ENCODE measurements at places on chromosomes 16 and 17. TPM values are rescaled to one million over a fixed set of nuclear protein-coding genes. Genes with fewer than 3 reads are reported as not detected.

The SYT17 gene
- not detected for total RNA-seq

The JUP gene
- 177 TPM for total RNA-seq

The FZD2 gene
- total RNA-seq: 3.5 TPM

The AANAT gene
- total RNA-seq: not detected

The KDM6B gene
- 22.9 TPM for total RNA-seq

The SLC4A1 gene
- total RNA-seq: 0.84 TPM

The CLEC19A gene
- not detected for total RNA-seq

The GRB7 gene
- total RNA-seq: 6.0 TPM

The PABPN1L gene
- total RNA-seq: 0.29 TPM

The ADPRM gene
- total RNA-seq: 5.3 TPM

The SLC13A2 gene
- total RNA-seq: 0.13 TPM

GRCh38 chr16:47045023-47045422 is 71.5 kb upstream of the DNAJA2 start:
- no peak overlapping the region for H3K4me3 ChIP-seq
- H3K36me3 ChIP-seq: no peaks in the 10 kb centered on the region
- H3K27me3 ChIP-seq: peaks cover 42% of the 10 kb centered on the region
- H3K27ac ChIP-seq: no peak overlapping the region
- no peaks in the 10 kb centered on the region for H3K4me1 ChIP-seq

DNA sequence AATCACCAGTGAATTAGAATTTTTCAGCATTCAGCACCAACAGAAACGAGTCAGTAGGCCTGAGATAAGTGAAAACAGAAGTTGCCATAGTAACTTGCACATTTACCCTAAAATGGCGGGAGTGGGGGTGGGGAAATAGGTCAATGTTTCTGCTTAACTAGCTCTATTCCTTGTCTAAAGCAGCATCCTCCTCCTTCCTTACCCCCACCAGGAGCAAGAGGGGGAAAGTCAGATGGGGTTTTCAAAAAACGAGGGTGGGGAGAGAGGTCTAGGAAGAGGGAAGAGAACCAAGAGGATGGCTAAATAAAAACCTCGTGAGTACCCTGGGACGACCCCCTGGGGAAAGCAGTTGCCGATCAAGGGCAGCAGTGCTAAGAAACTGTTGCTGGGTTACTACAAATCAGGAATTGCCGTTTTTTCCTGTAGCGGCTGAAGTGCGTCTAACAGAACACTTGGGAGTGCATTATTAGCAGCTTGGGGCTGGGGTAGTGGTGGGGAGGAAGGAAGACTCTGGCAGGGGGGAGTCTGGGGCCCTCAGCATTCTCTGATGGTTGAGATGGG is 34.4 kb upstream of the MNT start:
- no peak for DNase-seq
- H3K36me3 ChIP-seq: peaks cover 67% of the 10 kb centered on the region
- H3K4me3 ChIP-seq: no peak overlapping the region
- H3K27me3 ChIP-seq: no peaks in the 10 kb centered on the region
- no peaks in the 10 kb centered on the region for H3K4me1 ChIP-seq

DNA sequence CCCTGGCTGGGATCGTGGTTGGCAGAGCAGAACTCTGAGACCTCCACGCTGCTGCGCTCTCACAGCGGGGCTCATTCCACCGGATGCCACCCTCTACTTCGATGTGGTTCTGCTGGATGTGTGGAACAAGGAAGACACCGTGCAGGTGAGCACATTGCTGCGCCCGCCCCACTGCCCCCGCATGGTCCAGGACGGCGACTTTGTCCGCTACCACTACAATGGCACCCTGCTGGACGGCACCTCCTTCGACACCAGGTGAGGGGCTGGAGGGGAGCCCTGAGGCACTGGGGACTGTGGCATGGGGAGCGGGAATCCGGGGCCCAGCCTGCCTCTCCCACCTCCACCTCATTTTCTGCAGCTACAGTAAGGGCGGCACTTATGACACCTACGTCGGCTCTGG is 5.2 kb downstream of the FKBP10 start:
- no peak for DNase-seq
- no peak overlapping the region for H3K4me3 ChIP-seq
- H3K27me3 ChIP-seq: no peaks in the 10 kb centered on the region
- H3K36me3 ChIP-seq: no peaks in the 10 kb centered on the region

- H3K27me3 ChIP-seq: no peaks in the 10 kb centered on the region
- H3K27ac ChIP-seq: no peak overlapping the region
- no peaks in the 10 kb centered on the region for H3K36me3 ChIP-seq
These were observed 316.4 kb upstream of the MYOCD start for GRCh38 chr17:12349297-12349696.

DNA sequence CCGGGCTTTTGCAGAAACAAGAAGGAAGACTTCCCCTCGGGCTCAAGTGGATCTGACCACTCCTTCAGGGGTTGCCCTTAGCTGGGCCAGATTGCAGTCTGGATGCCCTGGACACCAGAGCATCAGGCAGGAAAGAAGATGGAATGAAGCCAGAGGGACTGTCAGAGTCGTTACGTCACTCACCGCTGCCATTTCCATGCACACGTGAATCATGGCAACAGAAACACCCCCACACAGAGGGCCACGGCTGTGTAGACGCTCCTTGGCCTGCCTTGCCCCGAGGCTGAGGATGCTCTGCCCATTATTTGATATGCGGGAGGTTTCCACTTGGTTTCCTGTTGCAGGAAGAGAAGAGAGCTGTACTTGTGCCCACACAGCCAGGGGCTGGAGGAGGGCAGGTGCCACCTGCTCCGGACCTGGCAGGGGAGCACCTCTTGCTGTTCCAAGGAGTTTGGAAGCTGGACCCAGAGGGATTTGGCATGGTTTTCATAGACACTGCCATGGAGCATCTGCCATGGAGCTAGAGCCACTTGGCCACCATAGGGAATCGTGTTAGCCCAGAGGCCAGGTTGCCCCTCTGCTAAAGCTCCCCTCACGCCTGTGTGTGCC is 29.4 kb downstream of the RBFOX3 start:
- H3K27me3 ChIP-seq: no peaks in the 10 kb centered on the region
- H3K4me1 ChIP-seq: no peaks in the 10 kb centered on the region
- H3K36me3 ChIP-seq: no peaks in the 10 kb centered on the region
- no peak for DNase-seq
- no peak overlapping the region for H3K27ac ChIP-seq

- DNase-seq: peak; percentile 69
- peaks cover 37% of the 10 kb centered on the region for H3K36me3 ChIP-seq
- H3K27me3 ChIP-seq: no peaks in the 10 kb centered on the region
- peak overlapping the region; percentile 71 for H3K27ac ChIP-seq
These were observed 542 bp downstream of the CBX4 start for GRCh38 chr17:79838522-79839274.

- no peaks in the 10 kb centered on the region for H3K36me3 ChIP-seq
- no peak overlapping the region for H3K27ac ChIP-seq
- H3K4me3 ChIP-seq: no peak overlapping the region
These were observed 10.2 kb downstream of the CYTH1 start for GRCh38 chr17:78771758-78772382.

DNA sequence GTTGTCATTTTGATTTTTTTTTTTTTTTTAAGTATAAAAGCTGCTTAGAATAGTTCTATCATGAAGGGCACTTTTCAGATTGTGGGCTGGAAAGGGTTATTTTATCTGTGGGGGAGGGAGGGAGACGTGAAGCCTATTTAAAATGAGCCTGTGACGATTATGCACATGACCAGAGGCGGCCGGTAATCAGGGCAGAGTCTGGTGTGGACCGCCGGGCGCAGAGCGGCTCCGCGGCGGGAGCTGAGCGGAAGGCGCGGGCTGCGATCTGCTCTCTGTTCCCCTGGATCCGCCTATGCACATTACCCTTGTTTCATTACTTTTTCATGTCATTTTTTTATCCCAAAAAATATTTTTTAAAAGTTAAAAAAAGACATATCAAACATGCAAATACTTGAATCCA is 23.5 kb downstream of the TMC6 start:
- H3K36me3 ChIP-seq: peaks cover 39% of the 10 kb centered on the region
- no peak overlapping the region for H3K27ac ChIP-seq
- no peak for DNase-seq

- no peak overlapping the region for H3K4me3 ChIP-seq
- peaks cover 18% of the 10 kb centered on the region for H3K27me3 ChIP-seq
- H3K4me1 ChIP-seq: no peaks in the 10 kb centered on the region
- no peaks in the 10 kb centered on the region for H3K36me3 ChIP-seq
- no peak for DNase-seq
- no peak overlapping the region for H3K27ac ChIP-seq
These were observed 180.2 kb downstream of the CCT6B start for GRCh38 chr17:34781071-34781470.

- H3K4me1 ChIP-seq: no peaks in the 10 kb centered on the region
- no peaks in the 10 kb centered on the region for H3K27me3 ChIP-seq
- H3K27ac ChIP-seq: no peak overlapping the region
- peaks cover 81% of the 10 kb centered on the region for H3K36me3 ChIP-seq
- no peak overlapping the region for H3K4me3 ChIP-seq
- DNase-seq: no peak
These were observed 56.6 kb downstream of the ESRP2 start for GRCh38 chr16:68179196-68179795.

GRCh38 chr17:67520252-67520906 is 143.3 kb downstream of the PITPNC1 start:
- no peak overlapping the region for H3K27ac ChIP-seq
- DNase-seq: no peak
- H3K4me1 ChIP-seq: no peaks in the 10 kb centered on the region
- H3K27me3 ChIP-seq: peaks cover 22% of the 10 kb centered on the region

DNA sequence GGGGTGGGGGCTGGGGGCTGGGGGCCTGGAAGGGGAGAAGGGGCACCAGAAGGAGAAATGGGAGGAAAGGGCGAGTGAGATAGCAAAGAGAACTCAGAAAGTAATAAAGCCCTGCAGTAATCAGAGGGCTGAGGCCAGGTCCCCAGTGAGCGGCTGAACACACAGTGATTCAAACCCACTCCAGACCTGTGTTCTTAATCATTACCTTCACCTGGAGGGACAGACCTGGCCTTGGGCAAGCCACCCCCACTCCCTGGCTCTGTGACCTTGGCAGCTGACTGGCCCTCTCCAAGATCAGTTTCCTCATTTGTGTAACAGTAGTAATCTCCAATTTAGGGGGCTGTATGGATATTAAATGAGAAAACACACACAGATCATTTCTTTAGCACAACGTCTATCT is 150.4 kb downstream of the WWOX start:
- no peaks in the 10 kb centered on the region for H3K36me3 ChIP-seq
- H3K4me3 ChIP-seq: no peak overlapping the region
- H3K27me3 ChIP-seq: peaks cover 19% of the 10 kb centered on the region
- DNase-seq: no peak
- H3K4me1 ChIP-seq: no peaks in the 10 kb centered on the region
- no peak overlapping the region for H3K27ac ChIP-seq

DNA sequence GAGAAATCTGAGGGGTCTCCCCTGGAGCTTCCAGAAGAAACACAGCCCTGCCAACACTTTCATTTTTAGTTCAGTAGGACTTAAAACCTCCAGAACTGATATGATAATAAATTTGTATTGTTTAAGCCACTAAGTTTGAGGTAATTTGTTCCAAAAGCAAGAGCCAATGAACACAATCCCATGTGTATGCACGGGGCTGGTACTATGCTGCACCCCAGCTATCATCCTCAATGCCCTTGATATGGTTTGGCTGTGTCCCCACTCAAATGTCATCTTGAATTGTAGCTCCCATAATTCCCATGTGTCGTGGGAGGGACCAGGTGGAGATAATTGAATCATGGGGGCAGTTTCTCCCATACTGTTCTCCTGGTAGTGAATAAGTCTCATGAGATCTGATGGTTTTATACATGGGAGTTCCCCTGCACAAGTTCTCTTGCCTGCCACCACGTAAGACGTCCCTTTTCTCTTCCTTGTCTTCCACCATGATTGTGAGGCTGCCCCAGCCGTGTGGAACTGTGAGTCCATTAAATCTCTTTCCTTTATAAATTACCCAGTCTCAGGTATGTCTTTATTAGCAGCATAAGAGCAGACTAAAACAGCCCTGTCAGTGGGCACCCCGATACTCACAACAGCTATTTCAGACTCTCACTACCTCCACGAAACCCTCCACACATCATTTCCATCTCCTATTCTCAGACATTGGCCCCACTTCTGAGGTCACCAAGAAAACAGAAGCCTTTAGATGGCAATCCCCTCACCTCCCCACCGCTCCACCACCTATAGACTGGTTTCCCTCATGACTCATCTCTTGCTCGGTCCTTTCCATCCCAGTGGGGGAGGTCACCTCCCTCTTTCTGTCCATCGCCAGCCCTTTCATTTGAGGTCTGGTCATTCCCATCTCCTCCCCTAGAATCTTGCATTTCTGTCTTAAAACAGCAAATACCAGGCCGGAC is 8.9 kb upstream of the CACNG1 start:
- H3K4me3 ChIP-seq: no peak overlapping the region
- DNase-seq: no peak
- H3K4me1 ChIP-seq: peaks cover 3% of the 10 kb centered on the region
- peaks cover 58% of the 10 kb centered on the region for H3K27me3 ChIP-seq

DNA sequence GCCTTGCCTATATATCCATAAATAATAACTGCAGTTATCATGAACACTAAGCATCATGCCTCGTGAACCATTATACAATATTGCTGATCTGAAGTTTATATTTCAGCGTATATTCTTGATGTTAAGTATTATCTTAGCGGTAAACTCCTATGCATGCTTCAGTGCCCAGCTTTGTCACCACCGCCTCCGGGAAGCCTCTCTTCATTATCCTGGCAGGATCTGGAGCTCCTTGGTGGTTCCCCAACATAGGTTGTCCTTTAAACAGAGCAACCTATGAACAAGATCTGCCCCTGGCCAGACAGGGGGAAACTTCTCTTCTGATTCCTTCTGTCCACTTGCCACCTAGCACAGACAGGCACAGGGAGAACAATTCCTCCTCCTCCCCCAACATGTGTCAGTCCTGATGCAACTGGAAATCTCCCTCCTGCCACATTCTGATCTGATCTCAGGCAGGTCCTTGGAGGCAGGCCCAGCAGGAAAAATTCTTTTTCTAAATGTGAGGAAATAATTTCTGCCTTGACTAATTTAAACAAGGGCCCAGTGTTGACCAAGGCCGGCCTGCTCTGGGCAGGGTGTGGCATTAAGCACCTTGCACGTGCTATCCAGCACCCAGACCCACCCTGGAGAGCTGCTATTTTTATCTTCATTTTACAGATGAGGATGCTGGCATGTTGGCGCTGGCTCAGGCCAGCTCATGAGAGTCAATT is 22.4 kb downstream of the SPNS2 start:
- peaks cover 15% of the 10 kb centered on the region for H3K27me3 ChIP-seq
- no peak for DNase-seq
- H3K27ac ChIP-seq: no peak overlapping the region
- H3K36me3 ChIP-seq: no peaks in the 10 kb centered on the region
- H3K4me1 ChIP-seq: no peaks in the 10 kb centered on the region

- H3K27ac ChIP-seq: no peak overlapping the region
- no peak for DNase-seq
- H3K27me3 ChIP-seq: no peaks in the 10 kb centered on the region
- H3K4me3 ChIP-seq: no peak overlapping the region
- H3K36me3 ChIP-seq: no peaks in the 10 kb centered on the region
- H3K4me1 ChIP-seq: peaks cover 17% of the 10 kb centered on the region
These were observed 849 bp upstream of the SULT1A1 start for GRCh38 chr16:28610595-28611191.

DNA sequence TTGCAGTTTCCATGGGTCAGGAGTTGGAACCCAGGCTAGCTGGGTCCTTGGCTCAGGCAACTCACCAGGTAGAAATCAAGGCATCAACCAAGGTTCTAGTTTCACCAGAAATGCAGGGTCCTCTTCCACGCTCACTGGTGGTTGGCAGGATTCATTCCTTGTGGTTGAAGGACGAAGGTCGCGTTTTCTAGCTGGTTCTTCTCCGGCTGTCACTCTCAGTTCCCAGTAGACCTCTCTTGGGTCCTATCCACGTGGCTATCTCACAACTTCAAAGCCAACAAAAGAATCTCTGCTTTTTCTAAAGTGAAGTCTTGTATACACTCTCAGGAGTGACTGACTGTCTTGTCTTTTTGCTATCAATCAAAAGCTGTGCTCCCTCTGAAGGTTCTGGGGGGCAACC is 146.3 kb upstream of the NOL11 start:
- no peak overlapping the region for H3K4me3 ChIP-seq
- H3K4me1 ChIP-seq: no peaks in the 10 kb centered on the region
- H3K27me3 ChIP-seq: peaks cover 60% of the 10 kb centered on the region
- DNase-seq: no peak
- H3K27ac ChIP-seq: no peak overlapping the region

Measured in K562 (cell line).